ENCODE measurements at places on chromosomes 7 and 10. TPM values are rescaled to one million over a fixed set of nuclear protein-coding genes. Genes with fewer than 3 reads are reported as not detected.

DNA sequence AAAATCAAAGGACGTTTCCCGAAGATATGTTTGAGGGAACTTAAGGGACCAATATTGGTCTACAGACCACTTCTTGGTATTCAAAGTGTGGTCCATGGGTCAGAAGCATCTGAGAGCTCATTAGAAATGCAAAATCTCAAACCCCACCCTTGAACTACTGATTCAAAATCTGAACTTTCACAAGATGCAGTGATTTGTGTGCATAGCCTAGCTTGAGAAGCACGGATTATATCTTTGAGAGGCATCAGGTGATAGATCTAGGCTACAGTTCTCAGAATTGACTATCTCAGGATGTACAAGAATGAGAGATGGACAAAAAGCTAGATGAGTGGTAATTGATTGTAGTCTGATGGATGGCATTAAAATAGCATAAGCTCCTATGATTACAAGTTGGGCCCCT lies 19.5 kb downstream of the CYP3A4 start:
- no peak for ATAC-seq

Gene POU6F2
- 0.08 TPM for total RNA-seq

Gene TMEM178B
- total RNA-seq, result 4.0 TPM

- no peak for ATAC-seq
Measured at GRCh38 chr10:61765176-61766087, 102.7 kb downstream of the CABCOCO1 start.

DNA sequence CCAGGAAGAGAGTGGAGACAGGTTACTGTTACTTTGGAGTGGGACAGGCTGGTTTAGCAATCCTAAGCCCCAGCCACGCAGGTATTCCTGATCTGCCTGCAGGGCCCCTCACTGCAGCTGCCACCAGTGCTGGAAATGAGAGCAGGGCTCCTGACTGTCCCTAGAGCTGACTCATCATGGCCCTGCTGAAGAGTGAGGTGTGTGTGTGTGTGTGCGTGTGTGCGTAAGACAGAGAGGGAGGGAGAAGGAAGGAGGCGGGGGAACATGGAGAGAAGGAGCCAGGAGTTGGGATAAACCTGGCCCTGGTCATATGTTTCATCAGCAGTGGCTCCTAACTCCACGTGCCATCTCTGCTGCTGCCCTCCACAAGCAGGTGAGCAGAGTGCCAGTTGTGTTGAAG lies 3.6 kb downstream of the FOXI2 start:
- ATAC-seq, result peak; percentile 24

Gene ITPRID1
- 0.28 TPM for total RNA-seq

- peak; percentile 88 for ATAC-seq
Measured at GRCh38 chr7:122886357-122887081, at the start of gene CADPS2. TSS of gene CADPS2 (minus strand) at chr7:122886460. CDS start at chr7:122886337, 123 bp downstream.

Gene SPDYE9
- not detected for total RNA-seq

Gene C10orf67
- total RNA-seq, result 0.08 TPM

GRCh38 chr7:30894866-30895605 lies 16.6 kb upstream of the AQP1 start:
- ATAC-seq, result no peak

- no peak for ATAC-seq
Measured at GRCh38 chr7:114217026-114217806, 197.4 kb upstream of the FOXP2 start.

DNA sequence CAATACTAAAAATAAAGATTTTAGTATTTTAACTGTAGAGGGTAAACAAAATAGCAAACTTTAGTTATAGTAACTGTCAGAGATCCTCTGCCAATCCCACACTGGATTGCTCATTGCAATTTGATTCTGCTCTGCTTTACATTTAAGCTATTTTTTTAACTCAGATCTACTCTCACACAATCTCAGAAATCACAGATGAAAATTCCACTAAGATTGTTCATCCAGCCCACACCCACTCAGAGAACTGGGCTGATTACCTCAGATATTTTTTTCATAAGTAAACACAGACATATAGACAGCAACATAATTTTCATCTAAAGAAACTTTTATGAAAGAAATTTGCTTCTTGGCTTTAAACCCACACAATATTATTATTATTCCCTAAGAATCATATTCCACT lies 7.0 kb downstream of the OSBPL3 start:
- ATAC-seq, result no peak

Gene GIMAP2
- 1.1 TPM for total RNA-seq

Gene ELN
- total RNA-seq, result 4.9 TPM

GRCh38 chr7:128948312-128948973 lies 10.7 kb downstream of the IRF5 start:
- ATAC-seq, result peak; percentile 19

Gene HOXA5
- 5.6 TPM for total RNA-seq

GRCh38 chr7:44891372-44891771 lies 6.0 kb upstream of the PURB start:
- no peak for ATAC-seq

Gene SLC13A1
- total RNA-seq, result not detected

- no peak for ATAC-seq
Measured at GRCh38 chr10:91743465-91743864, 54.8 kb upstream of the TNKS2 start.

Gene ANKRD30A
- total RNA-seq, result not detected

Gene CC2D2B
- total RNA-seq, result 0.36 TPM

DNA sequence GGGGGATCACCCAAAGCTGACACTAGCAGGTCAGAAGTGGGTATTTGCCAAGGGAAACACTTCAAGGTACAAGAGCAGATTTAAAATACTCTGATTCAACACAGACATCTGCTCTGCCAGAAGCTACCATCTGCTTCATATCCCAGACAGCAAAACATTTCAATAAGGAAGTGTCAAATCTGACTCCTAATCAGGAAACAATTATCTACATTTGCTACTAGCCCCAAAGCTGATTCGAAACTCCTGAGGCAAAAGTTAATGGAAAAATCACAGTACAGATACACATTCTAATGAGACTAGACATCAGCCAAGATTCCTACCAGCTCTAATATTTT lies 48.9 kb downstream of the PARD3 start:
- no peak for ATAC-seq

Gene C10orf105
- total RNA-seq, result not detected

Gene AKR1D1
- total RNA-seq, result not detected

Gene EGFR
- total RNA-seq, result 101 TPM

GRCh38 chr10:111455776-111456426 lies 379.1 kb downstream of the ADRA2A start:
- ATAC-seq, result no peak

- no peak for ATAC-seq
Measured at GRCh38 chr7:151176401-151176800, 8.9 kb upstream of the GBX1 start.

DNA sequence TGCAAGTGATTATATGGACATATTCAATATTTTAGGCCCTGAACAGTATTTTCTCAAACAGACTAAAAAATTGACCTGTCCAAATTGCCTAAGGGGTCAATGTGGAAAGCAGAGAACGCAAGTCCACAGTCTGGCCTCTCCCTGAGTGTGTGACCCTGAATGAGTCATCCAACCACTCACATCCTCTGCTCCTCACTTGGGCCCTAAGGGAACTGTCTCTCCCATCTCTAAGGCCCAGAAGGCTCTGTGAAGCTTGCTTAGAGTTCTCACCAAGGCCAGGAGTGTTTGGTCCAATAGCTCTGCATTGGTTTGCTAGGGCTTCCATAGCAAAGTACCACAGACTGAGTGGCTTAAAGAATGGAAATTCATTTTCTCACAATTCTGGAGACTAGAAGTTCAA lies 155.1 kb downstream of the LSM5 start:
- ATAC-seq, result no peak

- ATAC-seq, result no peak
Measured at GRCh38 chr7:23346316-23346715, 47.2 kb downstream of the MALSU1 start.

Gene CNTNAP2
- 1.2 TPM for total RNA-seq

DNA sequence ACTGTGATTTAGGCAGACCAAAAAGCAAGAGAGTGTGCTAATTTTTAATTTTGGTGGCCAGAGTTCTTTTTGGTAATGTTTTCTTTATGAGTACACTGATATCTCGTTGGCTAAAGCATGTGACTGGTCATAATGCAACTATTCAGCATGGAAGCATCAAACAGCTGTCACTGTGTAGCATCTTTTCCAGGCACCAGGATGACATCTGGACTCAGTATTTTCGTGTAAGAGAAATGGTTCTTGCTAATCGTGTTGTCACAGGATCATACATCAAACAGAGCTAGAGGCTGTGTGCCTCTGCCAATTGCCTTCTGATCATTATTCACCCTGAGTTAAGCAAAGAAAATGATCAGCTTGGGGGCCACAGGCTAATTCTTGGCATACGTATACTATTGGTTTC lies 118.9 kb downstream of the SND1 start:
- ATAC-seq, result no peak

DNA sequence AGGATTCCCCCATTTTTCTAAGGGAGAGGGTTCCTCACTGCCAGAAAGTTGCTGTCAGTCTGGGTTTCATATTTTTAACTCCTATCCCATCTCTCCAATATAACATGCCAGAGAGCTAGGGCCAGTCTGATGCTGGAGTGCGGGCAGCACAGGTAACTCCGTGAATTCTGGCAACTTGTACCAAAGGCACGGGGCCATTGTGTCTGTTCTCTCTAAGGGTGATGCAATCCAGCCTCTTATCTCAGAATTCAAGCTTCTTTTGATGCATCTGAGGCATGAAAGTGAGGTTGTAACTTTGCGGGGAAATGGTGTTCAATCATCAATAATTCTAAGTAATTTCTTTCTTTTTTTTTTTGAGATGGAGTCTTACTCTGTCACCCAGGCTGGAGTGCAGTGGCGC lies 1074.4 kb downstream of the TYW1 start:
- no peak for ATAC-seq

Gene TAS2R5
- 1.0 TPM for total RNA-seq

GRCh38 chr7:92639213-92639896 lies 49.2 kb upstream of the FAM133B start:
- ATAC-seq, result no peak

- peak; percentile 69 for ATAC-seq
Measured at GRCh38 chr7:83677180-83677866, 28.4 kb upstream of the SEMA3E start.

Gene ABCB4
- 0.20 TPM for total RNA-seq

Gene NPFFR1
- 0.04 TPM for total RNA-seq

DNA sequence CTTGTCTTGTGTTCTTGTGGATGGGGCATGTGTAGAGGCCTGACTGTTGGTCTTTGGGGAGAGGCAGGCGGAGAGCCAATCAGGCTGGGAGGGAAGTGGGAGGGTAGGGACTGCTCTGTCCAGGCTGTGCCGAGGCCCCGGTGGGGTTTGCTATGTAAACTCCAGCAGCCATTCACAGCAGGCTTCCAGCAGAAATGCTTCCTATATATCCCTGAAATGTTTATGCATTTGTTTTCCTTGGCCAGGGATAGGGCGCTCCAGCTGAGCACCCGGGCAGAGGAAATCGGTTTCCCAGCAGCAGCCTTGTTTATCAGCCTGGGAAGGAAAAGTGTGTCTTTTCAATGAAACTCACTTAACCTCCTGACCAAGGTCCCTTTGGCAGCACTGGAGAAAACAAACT lies 18.3 kb upstream of the AQP1 start:
- no peak for ATAC-seq

DNA sequence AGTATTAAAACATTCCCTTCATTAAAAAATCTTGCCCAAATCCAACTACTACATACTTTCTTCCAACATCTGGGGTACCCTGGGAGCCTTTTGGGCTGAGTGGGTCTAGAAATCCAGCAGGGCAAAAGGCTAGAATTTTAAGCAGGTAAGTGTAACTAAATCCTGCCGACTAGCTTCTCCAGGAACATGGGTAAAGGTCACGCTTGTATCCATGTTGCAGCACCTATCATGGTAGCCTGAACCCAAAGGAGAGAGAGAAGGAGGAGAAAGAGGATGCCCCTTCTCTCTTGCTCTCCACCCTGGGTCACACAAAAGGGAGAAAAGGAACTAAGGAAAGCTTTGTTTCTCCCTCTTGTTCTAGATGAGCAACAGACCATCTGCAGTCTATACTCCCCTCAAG lies 53.3 kb downstream of the ZNF680 start:
- ATAC-seq, result no peak

DNA sequence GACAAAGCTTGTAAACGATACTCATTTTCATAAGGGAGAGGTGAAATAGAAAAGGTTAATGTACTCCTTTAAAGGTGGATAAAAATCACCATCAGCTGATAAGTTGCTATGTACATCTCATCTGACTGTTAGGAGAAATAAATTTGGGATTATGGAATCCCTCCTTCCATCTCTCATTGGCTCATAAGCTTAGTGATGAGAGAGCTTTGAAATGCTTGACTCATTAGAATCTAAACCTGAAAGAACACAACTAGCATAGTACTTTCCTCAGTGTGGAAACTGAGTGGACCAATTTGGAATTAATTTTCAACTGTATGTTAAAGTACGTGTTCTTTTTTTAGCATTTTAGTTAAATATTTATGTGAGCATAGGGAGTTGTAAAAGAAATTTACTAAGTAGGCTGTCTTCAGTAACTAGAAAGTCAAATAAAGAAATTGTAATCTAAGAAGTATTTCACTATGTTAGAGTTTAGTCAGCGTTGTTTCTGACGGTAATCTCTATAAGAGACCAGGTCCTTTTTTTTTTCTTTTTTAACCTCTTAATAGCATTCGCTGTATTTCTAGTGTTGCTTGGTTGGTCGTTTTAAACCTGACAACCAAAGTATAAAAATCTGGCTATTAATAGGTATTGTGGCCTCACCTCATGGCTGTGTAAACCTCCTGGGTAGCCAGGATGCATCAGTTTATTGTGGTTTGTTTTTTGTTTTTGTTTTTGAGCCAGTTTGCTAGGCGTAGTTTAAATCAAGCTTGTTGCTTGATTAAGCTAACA lies 34.4 kb downstream of the FHIP2A start:
- ATAC-seq, result no peak

GRCh38 chr7:100864263-100864845 lies 2.8 kb upstream of the TRIP6 start:
- ATAC-seq, result no peak

DNA sequence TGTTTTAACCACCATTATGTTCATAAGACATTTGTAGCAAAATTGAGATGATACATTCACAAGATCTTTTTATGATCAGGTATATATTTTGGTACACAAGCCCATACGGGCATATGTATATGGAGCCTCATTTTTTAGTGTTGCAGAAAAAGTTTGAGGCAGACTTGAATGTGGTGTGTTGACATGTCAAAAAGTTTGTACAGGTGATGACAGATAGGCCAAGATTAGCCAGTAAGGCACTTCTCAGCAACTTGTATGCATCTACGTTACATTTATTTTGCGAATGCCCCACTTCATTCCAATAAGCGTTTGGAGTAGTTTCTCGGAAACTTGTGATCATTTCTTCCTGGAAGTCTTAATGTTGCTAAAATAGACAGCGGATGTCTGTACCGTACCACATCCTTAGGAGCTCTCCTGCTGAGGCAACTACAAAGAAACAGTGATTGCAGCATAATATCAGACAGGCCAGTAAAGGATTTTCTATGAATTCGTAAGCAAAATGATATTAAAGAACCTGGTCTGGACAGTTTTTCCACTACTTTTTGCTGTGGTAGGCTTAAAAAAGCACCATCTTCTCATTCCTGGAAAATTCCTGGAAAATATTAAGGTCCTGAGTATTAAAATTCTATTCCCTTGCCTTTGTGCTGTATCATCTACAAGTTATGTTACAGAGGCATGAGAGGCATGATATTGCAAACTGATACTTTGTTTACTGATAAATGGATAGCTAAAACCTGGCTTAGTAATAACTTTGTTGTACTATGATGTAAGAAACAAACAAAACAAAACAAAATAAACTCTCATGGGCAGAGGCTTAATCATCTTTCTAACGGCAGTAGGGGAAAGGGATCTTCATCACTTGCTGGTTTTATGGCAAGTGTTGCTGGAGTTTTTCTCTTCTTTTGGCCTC lies 153.6 kb downstream of the HDAC9 start:
- ATAC-seq, result no peak
